Neural crest cell (in vitro differentiated cells): ENCODE measurements at places on chromosomes 4 and X.

GRCh38 chr4:181701214-181701613 lies 542.0 kb upstream of the TENM3 start:
- no peaks in the 10 kb centered on the region for H3K27me3 ChIP-seq
- H3K36me3 ChIP-seq, result no peaks in the 10 kb centered on the region
- no peak for DNase-seq
- peaks cover 5% of the 10 kb centered on the region for H3K4me1 ChIP-seq
- H3K27ac ChIP-seq, result no peak overlapping the region
- H3K4me3 ChIP-seq, result no peak overlapping the region

DNA sequence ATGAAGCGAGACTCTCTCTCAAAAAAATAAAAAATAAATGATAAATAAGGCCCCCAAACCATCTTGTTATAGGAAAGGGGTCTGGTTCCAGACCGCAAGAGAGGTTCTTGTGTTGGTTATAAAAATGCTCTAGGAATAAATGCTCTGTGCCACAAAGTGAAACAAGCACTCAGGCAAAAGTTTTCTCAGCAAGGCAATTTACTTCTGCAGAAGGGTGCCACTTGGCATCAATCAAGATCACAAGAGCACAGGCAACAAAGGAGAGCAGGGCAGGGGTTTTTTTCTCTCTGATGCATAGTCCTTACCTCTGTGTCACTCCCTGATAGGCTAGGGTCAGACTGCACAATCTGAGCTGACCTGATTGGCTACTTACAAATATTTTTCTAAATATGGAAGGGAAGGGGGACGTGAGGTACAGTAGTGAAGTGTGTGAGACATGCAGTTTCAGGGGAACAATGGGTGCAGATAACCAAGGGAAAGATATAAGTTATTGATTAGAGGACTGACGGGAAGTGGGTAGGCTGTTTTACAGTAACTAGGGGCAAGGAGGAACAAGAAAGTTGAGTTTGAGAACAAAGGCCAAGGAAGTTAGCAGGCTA lies 29.8 kb upstream of the FUNDC1 start:
- H3K36me3 ChIP-seq, result peaks cover 7% of the 10 kb centered on the region
- no peak for DNase-seq
- H3K4me3 ChIP-seq, result no peak overlapping the region

DNA sequence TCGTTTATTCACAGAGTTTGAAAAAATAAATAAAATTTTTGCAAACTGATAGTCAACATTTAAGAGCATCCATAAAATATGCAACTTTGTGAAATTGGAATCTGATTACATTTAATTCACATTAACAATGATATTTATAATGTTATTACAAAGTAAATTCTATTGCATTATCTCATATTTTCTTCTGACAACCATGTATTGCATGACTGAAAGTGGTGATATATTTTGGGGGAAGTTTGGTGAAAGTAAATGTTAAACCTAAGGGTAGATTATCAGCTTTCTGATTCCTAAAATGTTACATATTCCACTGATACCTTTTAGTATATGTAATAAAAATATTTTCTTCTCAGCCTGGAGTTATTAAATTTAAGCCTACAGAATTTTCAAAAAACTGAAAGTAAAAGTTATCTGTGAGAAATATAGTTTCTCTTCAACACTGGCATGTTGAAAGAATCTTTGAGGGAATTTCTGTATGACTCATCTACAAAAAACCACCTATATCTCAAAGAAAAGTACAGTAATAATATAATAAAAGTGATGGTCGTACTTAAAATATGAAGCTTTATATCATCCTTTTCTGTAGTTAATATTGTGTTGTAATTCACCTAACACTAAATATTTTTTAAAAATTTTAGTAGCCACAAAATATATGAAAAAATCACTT lies 1179.6 kb upstream of the PCDH7 start:
- no peak for DNase-seq
- H3K27me3 ChIP-seq, result no peaks in the 10 kb centered on the region
- no peaks in the 10 kb centered on the region for H3K36me3 ChIP-seq
- H3K27ac ChIP-seq, result no peak overlapping the region
- H3K4me1 ChIP-seq, result no peaks in the 10 kb centered on the region

DNA sequence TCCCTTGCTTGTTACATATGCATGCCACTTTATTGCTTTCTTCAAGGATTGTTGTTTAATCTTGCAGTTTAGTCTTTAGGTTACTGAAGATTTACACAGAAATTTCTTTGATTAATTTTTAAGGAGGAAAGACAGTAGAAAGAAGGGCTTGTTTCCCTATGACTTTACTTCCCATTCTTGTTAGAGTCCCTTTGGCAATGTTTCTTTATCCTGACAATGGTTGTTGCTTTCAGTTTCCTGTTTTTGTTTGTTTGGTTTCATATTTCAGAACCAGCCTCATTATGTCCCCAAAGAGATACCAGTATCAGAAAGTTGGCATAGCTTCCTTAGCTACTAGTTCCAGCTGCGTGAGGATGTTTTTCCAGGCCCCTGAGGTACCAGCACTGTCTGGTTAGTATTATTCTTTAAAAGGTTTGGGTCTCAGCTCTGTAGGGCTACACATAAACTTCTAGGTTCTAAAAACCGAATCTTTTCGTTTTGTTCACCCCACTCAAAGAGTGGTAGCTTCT lies 61.3 kb upstream of the UNC5C start:
- no peak overlapping the region for H3K27ac ChIP-seq
- no peaks in the 10 kb centered on the region for H3K4me1 ChIP-seq
- H3K4me3 ChIP-seq, result no peak overlapping the region
- H3K27me3 ChIP-seq, result no peaks in the 10 kb centered on the region

DNA sequence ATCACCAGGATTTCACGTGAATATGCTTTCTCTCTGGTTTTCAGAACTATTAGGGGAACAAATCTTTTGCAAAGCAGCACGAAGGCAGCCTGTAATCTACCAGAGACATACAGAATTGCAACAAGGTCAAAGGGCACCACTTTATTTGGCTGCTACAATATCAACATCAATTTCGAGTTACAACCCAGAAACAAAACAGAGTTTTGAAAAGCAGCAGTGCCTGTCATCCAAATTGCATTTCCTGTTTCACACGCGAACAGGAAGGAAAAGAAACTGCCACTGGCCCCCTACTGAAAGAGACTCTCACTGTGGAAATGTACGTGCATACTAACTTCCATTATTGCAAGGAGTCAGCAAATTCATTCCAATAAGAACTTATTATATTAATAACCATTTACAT lies 17.1 kb upstream of the C1QTNF7 start:
- H3K36me3 ChIP-seq, result no peaks in the 10 kb centered on the region
- H3K4me1 ChIP-seq, result peaks cover 10% of the 10 kb centered on the region
- no peak for DNase-seq
- no peak overlapping the region for H3K4me3 ChIP-seq

GRCh38 chr4:125459531-125459930 lies 144.8 kb downstream of the FAT4 start:
- peaks cover 3% of the 10 kb centered on the region for H3K36me3 ChIP-seq
- no peak overlapping the region for H3K27ac ChIP-seq
- no peak for DNase-seq
- H3K4me3 ChIP-seq, result no peak overlapping the region
- H3K27me3 ChIP-seq, result no peaks in the 10 kb centered on the region
- H3K4me1 ChIP-seq, result peaks cover 3% of the 10 kb centered on the region

DNA sequence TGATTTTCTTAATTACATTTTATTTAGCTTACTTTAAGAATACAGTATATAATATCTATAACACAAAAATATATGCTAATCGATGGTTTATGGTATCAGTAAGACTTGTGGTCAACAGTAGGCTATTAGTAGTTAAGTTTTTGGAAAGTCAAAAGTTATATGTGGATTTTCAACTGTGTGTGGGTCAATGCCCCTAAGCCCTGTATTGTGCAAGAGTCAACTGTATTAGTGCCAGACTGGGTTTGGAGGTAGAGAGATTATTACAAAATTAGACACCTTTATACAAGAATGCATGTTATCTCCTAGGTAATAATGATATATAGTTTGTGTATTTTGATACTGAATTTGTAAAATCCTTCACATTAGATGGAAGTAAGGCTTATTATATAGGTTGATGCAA lies 100.3 kb upstream of the PRR32 start:
- DNase-seq, result no peak
- no peaks in the 10 kb centered on the region for H3K4me1 ChIP-seq
- no peak overlapping the region for H3K4me3 ChIP-seq
- H3K36me3 ChIP-seq, result no peaks in the 10 kb centered on the region

GRCh38 chr4:70533211-70533610 lies 14.8 kb downstream of the AMTN start:
- H3K27me3 ChIP-seq, result peaks cover 5% of the 10 kb centered on the region
- no peaks in the 10 kb centered on the region for H3K36me3 ChIP-seq
- no peaks in the 10 kb centered on the region for H3K4me1 ChIP-seq
- no peak overlapping the region for H3K27ac ChIP-seq
- no peak for DNase-seq

DNA sequence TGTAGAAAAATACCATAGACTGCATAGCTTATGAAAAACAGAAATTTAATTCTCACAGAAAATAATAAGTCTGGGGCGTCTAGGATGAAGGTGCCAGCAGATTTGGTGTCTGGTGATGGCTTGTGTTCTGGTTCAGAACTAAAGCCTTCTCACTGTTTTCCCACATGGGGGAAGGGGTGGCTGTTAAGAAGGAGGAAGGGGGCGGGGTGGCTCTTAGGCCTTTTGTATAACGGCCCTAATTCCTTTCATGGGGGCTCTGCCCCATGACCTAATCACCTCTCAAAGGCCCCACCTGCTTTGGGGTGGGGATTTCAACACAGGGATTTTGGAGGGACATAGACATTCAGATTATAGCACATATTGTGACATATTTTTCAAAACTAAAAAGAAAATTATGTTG lies 173.2 kb upstream of the TECRL start:
- no peak overlapping the region for H3K4me3 ChIP-seq
- H3K27ac ChIP-seq, result no peak overlapping the region
- no peaks in the 10 kb centered on the region for H3K36me3 ChIP-seq

- H3K4me1 ChIP-seq, result no peaks in the 10 kb centered on the region
- no peak overlapping the region for H3K27ac ChIP-seq
- no peak for DNase-seq
These were observed 247.3 kb downstream of the SLC7A11 start for GRCh38 chr4:137994853-137995252.

DNA sequence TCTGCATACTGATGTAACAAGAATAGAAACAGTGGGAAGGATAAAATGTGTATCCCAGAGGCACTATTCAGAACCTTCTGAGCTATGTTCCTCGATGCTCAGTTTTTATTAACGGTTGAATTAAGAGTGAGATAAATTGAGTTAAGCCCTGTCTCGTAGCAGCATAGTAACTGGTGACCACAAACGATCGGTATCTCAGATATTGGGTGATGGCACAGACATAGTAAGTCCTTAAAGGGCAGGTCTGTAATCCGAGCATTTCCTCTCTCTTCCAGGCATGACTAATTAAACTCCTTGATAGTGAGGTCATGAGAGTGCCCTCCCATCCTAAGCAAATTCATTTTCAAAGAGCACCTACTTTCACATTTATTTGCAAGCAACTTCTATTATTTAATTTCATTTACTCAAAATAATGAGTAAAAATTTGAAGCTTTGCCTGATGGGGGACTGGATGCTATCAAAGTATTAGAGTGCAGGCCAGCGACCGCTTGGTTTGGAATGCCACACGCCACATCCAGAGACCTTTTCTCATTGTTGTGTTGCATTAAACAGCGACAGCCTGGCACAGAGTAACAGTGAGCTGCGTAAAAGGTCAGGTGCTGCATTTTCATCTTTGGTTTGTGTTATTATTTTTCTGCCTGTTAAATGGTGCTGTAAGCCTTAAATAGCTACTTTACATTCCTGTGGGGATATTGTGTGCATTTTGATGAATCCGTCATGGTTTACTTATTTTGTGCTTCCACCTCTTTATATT lies 101.9 kb downstream of the PCDH7 start:
- no peaks in the 10 kb centered on the region for H3K27me3 ChIP-seq
- H3K4me1 ChIP-seq, result peaks cover 4% of the 10 kb centered on the region
- H3K4me3 ChIP-seq, result no peak overlapping the region
- DNase-seq, result no peak
- no peaks in the 10 kb centered on the region for H3K36me3 ChIP-seq

GRCh38 chrX:118215346-118215745 lies 98.7 kb upstream of the KLHL13 start:
- H3K4me1 ChIP-seq, result no peaks in the 10 kb centered on the region
- H3K27ac ChIP-seq, result no peak overlapping the region
- H3K4me3 ChIP-seq, result no peak overlapping the region
- H3K27me3 ChIP-seq, result no peaks in the 10 kb centered on the region
- no peaks in the 10 kb centered on the region for H3K36me3 ChIP-seq

- no peak for DNase-seq
- no peaks in the 10 kb centered on the region for H3K27me3 ChIP-seq
- H3K4me3 ChIP-seq, result no peak overlapping the region
- no peaks in the 10 kb centered on the region for H3K36me3 ChIP-seq
These were observed 518.3 kb upstream of the ARX start for GRCh38 chrX:25534091-25534490.

GRCh38 chr4:23368081-23368697 lies 521.7 kb downstream of the PPARGC1A start:
- H3K36me3 ChIP-seq, result no peaks in the 10 kb centered on the region
- H3K27ac ChIP-seq, result peak overlapping the region; percentile 21
- DNase-seq, result no peak
- H3K27me3 ChIP-seq, result no peaks in the 10 kb centered on the region

DNA sequence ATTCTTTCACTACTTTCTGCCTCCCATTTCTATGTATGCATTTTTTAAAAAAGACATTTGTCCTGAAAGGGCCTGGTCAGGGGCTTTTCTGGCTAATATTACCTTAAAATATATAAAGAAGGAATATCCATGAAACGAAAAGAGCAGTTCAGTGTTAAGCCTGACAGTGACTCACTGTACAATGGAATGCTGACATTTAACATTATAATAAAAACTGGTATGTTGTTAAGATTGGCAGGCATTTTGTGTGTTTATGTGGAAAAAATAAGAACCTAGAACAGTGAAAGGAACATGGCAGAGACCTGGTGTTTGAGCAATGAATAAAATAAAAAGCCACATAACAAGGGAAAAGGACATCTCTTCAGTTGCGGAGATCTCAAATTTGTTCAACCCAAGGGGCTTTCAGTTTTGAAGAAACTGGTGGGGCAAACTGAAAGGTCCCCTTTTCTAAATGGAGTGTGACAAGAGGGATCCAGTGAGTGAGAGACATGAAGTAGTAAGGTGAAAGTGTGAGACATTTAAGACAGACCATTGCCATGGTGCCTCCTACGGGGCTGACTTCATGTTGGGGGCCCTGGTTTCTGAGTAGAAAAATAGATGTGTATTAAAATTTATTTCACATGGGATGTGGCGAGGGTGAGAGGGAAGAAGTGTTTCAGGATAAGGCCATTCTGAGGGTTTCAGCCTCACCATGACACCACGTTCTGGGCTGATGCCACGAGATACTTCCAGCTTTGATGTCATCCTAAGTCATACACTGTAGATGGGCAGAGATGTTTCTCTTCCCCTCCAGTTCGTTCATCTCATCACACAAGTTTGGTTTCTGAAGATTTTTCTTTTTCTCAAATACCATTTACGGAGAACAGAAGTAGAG lies 324.9 kb downstream of the PPP3CA start:
- H3K4me1 ChIP-seq, result peaks cover 13% of the 10 kb centered on the region
- no peak overlapping the region for H3K4me3 ChIP-seq
- DNase-seq, result no peak
